ENCODE measurements at places on chromosomes 16 and 17.

DNA sequence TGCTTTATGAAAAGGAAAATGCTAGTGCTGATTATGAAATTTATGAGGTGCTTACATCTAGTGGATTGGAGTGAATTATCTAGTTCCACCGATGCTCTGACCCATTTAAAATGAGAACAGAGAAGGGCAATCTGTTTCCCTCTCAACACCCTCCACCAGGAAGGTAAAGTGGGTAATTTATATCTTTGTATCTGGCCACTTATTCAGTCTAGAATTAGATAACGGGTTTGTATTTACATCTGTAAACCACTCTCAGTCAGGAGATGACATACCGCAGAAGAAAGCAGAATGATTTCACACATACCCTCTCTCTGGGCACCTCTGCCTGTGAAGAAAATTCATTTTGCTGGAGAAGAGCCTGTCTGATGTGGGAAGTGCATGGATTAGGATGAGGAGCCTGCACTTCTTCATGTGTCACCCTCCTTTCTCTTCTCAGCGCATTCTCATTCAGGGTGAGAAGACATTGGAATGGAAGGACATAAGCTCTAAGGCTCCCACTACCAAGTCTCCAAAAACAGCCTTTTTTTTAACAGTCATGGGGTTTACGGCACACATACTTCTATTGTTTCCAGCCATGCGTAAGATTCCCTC is 646.7 kb upstream of the SALL1 start:
- H3K36me3 ChIP-seq, result no peaks in the 10 kb centered on the region
- no peak overlapping the region for H3K4me3 ChIP-seq
- no peaks in the 10 kb centered on the region for H3K27me3 ChIP-seq
- no peaks in the 10 kb centered on the region for H3K4me1 ChIP-seq
- no peak for DNase-seq

DNA sequence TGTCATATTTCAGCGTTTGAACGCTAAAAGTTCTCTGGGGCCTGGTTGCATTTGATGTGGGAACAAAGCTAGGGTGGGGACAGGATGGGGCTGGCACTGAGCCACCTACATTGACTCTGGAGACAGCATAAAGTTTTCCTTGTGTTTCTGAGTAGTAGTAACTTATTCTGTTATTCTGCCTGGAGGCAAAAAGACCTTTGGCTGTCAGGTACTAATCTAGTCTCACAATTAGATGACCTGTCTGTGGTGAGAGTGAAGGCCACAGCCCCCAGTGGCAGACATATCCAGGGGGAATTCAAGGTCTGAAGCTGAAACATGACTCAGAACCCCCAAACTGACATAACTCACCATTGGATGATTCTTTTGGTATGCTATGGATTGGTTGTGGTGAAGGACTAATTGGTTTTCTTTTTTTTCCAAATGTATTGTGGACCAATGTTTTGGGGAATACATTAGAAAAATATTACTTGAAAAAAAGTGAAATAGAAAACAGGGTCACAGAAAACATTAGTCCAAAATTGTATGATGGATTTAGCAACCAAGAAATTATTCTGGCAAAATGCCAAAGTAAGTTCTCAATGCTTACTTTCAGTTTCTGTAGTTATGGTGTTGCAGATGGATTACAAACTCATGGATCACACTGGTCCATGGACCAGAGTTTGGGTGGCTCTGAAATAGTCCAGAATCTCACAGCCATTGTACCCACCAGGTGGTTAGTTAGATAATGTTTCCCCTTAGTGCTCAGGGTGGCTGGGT is 10.5 kb upstream of the SALL1 start:
- H3K27me3 ChIP-seq, result peaks cover 40% of the 10 kb centered on the region
- no peak for DNase-seq
- no peak overlapping the region for H3K27ac ChIP-seq
- peaks cover 2% of the 10 kb centered on the region for H3K4me1 ChIP-seq

- no peaks in the 10 kb centered on the region for H3K36me3 ChIP-seq
- no peaks in the 10 kb centered on the region for H3K4me1 ChIP-seq
- H3K27ac ChIP-seq, result no peak overlapping the region
- no peak overlapping the region for H3K4me3 ChIP-seq
- H3K27me3 ChIP-seq, result peaks cover 32% of the 10 kb centered on the region
Observed at GRCh38 chr16:77449208-77449607, 14.4 kb upstream of the ADAMTS18 start.

GRCh38 chr17:3029213-3029913 is 34.0 kb downstream of the OR1D5 start:
- H3K27ac ChIP-seq, result no peak overlapping the region
- no peak for DNase-seq
- H3K4me1 ChIP-seq, result peaks cover 3% of the 10 kb centered on the region
- no peaks in the 10 kb centered on the region for H3K27me3 ChIP-seq

GRCh38 chr17:65987988-65988387 is 203.9 kb downstream of the CEP112 start:
- no peaks in the 10 kb centered on the region for H3K4me1 ChIP-seq
- no peak overlapping the region for H3K27ac ChIP-seq
- H3K4me3 ChIP-seq, result no peak overlapping the region
- no peaks in the 10 kb centered on the region for H3K36me3 ChIP-seq

- H3K36me3 ChIP-seq, result peaks cover 5% of the 10 kb centered on the region
- H3K4me1 ChIP-seq, result peaks cover 26% of the 10 kb centered on the region
- DNase-seq, result no peak
- no peak overlapping the region for H3K4me3 ChIP-seq
Observed at GRCh38 chr16:70407811-70408274, 31.1 kb downstream of the ST3GAL2 start.

GRCh38 chr16:17475104-17475503 is 4.3 kb upstream of the XYLT1 start:
- H3K27ac ChIP-seq, result peak overlapping the region; percentile 69
- no peak overlapping the region for H3K4me3 ChIP-seq
- H3K27me3 ChIP-seq, result peaks cover 16% of the 10 kb centered on the region
- DNase-seq, result no peak
- H3K4me1 ChIP-seq, result peaks cover 28% of the 10 kb centered on the region
- H3K36me3 ChIP-seq, result no peaks in the 10 kb centered on the region

DNA sequence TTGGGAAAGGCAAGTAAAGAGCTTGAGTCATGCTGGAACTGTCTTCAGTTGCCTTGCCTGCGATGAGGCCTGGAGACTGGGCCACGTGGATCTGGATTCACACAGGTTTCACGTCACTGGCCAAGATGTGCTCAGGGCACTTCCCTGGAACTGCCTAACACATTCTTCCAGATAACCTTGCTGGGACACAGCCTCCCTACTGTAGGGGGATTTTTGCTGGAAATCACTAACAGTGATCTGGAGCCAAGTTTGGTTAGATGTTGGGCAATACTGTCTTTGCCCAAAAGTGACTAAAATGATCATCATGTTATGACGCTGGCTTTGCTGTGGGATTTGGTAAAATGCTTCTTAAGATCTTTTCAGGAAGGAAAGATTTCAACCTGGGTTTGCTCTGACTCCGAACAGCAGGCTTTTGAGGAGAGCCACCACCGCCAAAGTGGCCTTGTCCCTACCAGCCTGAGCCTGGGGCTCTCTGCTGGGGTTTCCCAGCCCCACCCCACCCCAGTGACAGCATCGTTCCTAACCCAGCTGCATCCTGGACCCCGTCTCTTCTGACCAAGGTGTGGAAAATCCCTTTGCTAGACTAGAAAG is 14.7 kb downstream of the C1QTNF1 start:
- peak overlapping the region; percentile 39 for H3K27ac ChIP-seq
- peaks cover 7% of the 10 kb centered on the region for H3K4me1 ChIP-seq
- no peak for DNase-seq
- H3K27me3 ChIP-seq, result peaks cover 5% of the 10 kb centered on the region
- no peak overlapping the region for H3K4me3 ChIP-seq

GRCh38 chr17:55726440-55726839 is 3.8 kb upstream of the TMEM100 start:
- no peak for DNase-seq
- H3K27ac ChIP-seq, result no peak overlapping the region
- H3K4me3 ChIP-seq, result no peak overlapping the region
- peaks cover 74% of the 10 kb centered on the region for H3K27me3 ChIP-seq

DNA sequence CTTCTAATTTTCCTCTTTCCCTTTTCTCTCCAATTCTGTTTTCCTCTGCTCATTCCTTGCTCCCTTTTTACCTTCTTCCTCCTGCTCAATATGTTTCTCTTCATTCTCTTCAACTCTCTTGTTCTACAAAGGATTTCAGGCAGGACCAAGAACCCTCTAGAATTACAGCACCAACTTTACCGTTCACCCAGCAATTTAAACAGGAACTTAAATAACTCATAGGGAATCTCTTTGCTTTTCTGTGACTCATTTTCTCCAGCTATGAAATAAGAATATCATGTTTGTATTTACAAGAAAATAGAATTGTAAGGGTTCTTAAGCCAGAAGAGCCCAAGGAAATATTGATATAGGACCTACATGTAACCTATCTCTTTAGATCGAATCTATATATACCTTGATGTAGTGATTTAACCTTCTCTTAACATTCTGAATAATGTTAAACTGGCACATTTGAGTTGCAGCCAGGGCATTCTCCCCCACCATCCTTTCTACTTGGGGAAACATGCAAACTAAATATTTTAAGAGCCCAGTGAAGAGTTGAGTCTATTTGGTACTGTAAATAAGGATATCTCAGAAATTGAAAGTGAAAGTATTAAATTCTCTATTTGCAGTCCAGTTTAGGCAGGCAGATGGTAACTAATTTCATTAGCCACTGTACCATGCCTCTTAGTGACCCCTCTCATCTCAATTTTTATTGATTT is 137.0 kb downstream of the ANKFN1 start:
- peak overlapping the region; percentile 43 for H3K4me3 ChIP-seq
- peaks cover 5% of the 10 kb centered on the region for H3K4me1 ChIP-seq
- DNase-seq, result no peak
- peak overlapping the region; percentile 3 for H3K27ac ChIP-seq
- no peaks in the 10 kb centered on the region for H3K27me3 ChIP-seq
- no peaks in the 10 kb centered on the region for H3K36me3 ChIP-seq

GRCh38 chr17:59357929-59358328 is 26.5 kb downstream of the YPEL2 start:
- H3K36me3 ChIP-seq, result peaks cover 7% of the 10 kb centered on the region
- no peak overlapping the region for H3K4me3 ChIP-seq
- peak overlapping the region; percentile 84 for H3K27ac ChIP-seq
- H3K27me3 ChIP-seq, result no peaks in the 10 kb centered on the region

GRCh38 chr17:64065161-64065560 is 44.7 kb upstream of the ICAM2 start:
- H3K36me3 ChIP-seq, result peaks cover 27% of the 10 kb centered on the region
- peak overlapping the region; percentile 97 for H3K4me3 ChIP-seq
- H3K4me1 ChIP-seq, result peaks cover 70% of the 10 kb centered on the region
- peak overlapping the region; percentile 100 for H3K27ac ChIP-seq
- no peak for DNase-seq

DNA sequence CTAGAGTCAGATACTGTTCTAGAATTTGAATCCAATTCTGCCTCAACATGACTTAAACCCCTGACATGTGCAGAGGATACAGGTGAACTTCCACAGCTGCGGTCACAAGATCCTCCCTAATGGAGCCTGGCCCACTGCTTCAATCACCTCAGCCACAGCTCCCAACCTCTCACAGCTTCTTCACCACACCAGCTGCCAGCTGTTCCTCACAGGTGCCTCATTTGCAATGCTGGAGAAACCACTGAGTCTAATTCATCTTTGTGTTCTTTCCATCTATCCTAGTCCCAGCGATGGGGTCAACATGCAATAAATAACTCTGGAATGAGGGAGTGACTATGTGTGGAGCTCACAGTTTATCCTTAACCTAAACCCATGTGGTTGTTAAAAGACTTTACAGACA is 72.0 kb upstream of the MAF start:
- H3K4me1 ChIP-seq, result no peaks in the 10 kb centered on the region
- H3K36me3 ChIP-seq, result no peaks in the 10 kb centered on the region
- H3K27ac ChIP-seq, result no peak overlapping the region
- no peak for DNase-seq
- no peak overlapping the region for H3K4me3 ChIP-seq

GRCh38 chr16:3656491-3657468 is 2.3 kb downstream of the DNASE1 start:
- H3K27ac ChIP-seq, result peak overlapping the region; percentile 74
- H3K4me1 ChIP-seq, result peaks cover 7% of the 10 kb centered on the region
- H3K36me3 ChIP-seq, result peaks cover 2% of the 10 kb centered on the region
- DNase-seq, result no peak

GRCh38 chr16:15958703-15959348 is 9.4 kb downstream of the ABCC1 start:
- peak overlapping the region; percentile 41 for H3K4me3 ChIP-seq
- DNase-seq, result no peak
- H3K27me3 ChIP-seq, result no peaks in the 10 kb centered on the region
- peak overlapping the region; percentile 99 for H3K27ac ChIP-seq
- peaks cover 2% of the 10 kb centered on the region for H3K36me3 ChIP-seq

DNA sequence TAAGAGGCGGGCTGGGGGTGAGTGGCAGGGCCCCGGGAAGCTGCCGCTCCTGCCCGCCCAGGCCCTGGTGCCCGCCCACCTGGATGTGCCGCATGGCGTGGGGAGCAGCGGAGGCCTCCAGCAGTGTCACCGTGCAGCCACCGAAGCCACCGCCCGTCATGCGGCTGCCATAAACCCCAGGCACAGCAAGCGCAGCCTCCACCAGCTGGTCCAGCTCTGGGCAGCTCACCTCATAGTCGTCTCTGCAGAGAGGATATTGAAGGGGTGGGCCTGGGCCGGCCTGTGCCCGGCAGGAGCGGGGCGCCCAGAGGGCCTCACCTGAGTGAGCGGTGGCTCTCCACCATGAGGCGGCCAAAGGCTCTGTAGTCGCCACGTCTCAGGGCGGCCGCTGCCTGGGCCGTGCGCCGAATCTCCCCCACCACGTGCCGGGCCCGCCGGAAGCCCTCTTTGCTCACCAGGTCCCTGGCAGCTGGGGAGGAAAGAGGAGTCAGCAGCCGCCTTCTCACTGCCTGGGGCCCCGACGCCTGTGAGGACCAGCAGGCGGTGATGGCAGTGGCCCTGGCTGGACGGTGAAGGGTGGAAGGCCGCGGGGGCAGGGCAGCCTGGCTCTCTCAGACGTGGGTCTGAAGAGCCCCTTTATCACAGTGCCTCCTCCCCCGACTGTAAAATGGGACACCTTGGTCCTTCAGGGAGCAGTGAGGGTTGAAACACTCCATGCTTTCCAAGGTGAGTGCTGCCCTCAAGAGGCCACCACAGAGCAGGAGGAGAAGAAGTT is 6.7 kb downstream of the GALK1 start:
- no peaks in the 10 kb centered on the region for H3K27me3 ChIP-seq
- no peak overlapping the region for H3K4me3 ChIP-seq
- peaks cover 13% of the 10 kb centered on the region for H3K4me1 ChIP-seq
- peaks cover 2% of the 10 kb centered on the region for H3K36me3 ChIP-seq
- peak overlapping the region; percentile 4 for H3K27ac ChIP-seq
